Stimulated activated CD4-positive, alpha-beta T cell treated with anti-CD3 and anti-CD28 coated beads, Interleukin-15, amount 100 ng/mL, for 1 hour (primary cell): ENCODE measurements at places on chromosomes 2 and 18.

GRCh38 chr2:211455216-211455841 lies 898.9 kb downstream of the CPS1 start:
- DNase-seq, result no peak

DNA sequence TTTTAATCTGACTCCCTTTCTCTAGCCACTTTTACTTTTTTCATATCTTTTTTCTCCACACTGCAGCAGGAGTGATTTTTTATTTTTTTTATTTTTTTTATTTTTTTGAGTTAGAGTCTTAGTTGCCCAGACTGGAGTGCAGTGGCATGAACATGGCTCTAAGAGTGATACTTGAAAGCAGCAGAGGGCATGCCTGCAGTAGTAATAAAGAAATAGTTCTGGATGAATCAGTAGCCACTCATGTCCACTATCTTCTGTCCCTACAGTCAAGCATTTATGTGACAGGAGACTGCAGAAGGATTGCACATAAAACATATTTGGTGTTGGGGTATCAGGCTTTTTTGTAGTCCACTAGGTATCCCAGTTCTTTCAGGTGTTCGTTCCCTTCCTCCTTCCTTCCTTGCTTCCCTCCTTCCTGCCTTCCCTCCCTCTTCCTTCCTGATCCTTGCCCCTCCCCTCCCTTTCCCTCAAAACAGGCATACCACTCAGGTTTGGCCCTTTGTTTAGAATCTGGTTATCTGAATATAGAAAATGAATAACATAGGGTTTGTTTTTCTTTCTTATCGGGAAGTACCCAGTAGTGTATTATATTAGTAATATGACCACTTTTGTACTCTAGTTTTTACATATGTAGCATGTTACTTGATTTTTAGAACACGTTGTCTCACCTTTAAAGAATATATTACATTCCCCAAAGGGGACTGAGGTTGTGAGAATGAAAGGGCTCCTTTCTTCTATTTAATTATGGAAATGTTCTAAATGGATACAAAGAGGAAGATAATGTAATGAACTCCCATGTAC lies 23.5 kb downstream of the MIB1 start:
- DNase-seq, result no peak

DNA sequence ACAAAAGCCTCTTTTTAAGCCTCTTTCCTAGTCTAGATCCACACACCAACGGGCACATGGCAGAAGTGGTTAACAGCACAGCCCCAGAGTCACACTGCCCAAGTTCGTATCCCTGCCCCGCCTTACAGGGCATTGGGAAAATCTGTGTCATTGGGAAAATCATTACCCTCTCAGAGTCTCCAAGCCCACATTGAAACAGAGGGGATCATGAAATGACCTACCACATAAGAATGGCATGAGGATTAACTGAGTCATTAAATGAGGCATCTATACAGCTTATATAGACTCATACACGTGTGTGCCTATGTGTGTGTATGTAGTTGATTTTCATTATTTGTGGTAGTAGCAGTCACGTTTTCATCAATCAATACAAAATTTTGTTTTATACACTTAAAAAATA lies 469.0 kb upstream of the POU3F3 start:
- no peak for DNase-seq

- no peak for DNase-seq
Measured at GRCh38 chr2:191051825-191052778, 38.1 kb upstream of the STAT1 start.

GRCh38 chr2:120224735-120225548 lies 1.7 kb upstream of the TMEM185B start:
- DNase-seq, result no peak

DNA sequence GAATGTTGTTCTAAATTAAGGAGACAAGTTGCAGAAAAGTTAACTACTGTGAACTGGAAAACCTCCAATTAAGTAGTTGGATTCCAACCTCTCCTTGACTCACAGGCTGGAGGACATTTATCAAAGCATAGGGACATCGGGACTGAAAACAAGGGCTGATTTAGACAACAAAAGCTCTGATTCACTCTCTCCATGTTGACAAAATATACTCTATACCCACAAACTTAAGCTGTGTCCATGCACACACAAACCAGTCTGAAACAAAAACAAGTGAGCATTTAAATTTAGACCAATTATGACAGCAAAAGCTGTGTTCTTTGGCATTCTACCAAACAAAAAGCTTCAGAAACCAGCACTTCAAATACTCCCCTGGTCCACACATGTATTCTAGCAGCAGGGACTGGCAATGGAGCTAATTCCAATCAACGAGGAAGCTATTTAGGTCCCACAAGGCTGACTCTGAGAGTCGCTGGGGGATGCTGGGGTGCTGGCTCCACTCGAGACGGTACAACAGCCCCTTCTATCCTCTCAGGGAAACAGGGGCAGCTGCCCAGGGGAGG lies 71.4 kb downstream of the NXPH2 start:
- DNase-seq, result no peak

- no peak for DNase-seq
Measured at GRCh38 chr2:233385489-233386044, 31.3 kb downstream of the DGKD start.

GRCh38 chr2:37802899-37803379 lies 122.1 kb upstream of the RMDN2 start:
- DNase-seq, result no peak

GRCh38 chr2:23292024-23292423 lies 93.0 kb upstream of the KLHL29 start:
- no peak for DNase-seq

DNA sequence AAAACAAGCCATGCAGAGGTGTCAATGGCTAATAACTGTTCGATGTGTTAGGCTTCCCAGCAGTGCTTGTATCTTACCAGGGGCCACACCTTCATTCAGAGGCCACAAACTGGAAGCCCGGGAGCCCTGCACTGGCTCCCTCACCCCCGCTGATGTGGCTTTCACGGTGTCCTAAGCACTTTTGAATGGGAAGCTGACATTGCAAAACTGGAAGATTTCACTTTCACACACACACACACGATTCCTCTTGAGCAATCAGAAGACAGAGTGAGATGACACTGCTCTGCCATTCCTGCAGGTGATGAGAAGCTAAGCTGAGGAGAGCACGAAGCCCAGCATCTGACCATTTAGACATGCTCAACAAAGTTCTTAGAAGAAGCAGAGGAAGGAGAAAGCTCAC lies 8.6 kb upstream of the ZNF407 start:
- DNase-seq, result no peak

DNA sequence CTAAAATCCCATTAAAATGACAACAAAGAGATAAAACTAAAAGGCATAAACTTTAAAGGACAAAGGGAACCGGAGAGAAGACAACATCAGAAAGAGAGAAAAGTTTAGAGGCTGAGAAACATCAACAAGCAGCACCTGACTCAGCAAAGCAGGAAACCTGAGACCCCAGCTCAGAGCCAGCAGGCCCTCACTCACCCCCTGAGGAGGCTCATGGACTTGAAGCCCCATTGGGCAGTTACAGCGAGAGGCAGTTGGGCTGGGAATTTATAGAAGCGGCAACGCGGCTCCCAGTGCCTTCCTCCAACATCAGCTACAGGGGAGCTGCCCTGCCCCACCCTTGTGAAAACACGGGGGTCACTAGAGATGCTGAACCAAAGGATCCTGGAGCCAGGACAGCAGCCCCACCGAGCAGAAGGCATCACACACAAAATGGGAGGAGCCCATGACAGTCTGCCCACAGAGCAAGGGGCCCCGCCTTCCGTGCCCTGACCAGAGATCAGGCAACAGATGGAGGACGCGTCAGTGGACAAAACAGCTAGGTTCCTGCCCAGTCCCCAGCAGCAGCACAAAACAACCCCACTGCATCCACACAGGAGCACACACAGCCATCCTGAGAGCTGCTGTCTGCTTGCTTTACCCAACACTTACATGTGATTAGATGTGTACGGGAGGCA lies 52.7 kb downstream of the CMPK2 start:
- no peak for DNase-seq

GRCh38 chr2:225842939-225843338 lies 443.4 kb downstream of the NYAP2 start:
- no peak for DNase-seq

DNA sequence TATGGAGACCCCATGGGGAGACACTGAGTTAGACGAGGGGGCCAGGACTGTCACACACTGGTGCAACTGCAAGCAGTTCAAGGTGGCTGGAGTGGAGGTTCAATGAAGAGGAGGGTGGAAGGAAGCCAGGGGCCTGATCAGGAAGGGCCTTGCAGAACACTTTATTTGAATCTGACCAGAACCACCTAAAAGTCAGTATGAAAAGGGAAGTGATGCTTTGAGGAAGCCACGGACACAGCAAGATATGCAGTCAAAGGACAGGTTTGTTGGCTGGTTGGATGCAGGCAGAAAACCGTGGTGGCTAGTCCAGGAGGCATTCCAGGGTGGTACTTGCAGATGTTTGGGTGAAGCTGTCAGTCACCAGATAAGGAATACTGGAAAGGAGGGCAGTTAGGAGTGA lies 3.5 kb upstream of the FAM124B start:
- no peak for DNase-seq

- DNase-seq, result no peak
Measured at GRCh38 chr2:57368190-57368589, 678.4 kb upstream of the VRK2 start.

GRCh38 chr2:36509075-36509474 lies 88.9 kb downstream of the FEZ2 start:
- no peak for DNase-seq

- peak; percentile 36 for DNase-seq
Measured at GRCh38 chr2:230793572-230794359, 71.0 kb upstream of the ITM2C start.

GRCh38 chr2:58186501-58186900 lies 54.6 kb downstream of the FANCL start:
- DNase-seq, result no peak

DNA sequence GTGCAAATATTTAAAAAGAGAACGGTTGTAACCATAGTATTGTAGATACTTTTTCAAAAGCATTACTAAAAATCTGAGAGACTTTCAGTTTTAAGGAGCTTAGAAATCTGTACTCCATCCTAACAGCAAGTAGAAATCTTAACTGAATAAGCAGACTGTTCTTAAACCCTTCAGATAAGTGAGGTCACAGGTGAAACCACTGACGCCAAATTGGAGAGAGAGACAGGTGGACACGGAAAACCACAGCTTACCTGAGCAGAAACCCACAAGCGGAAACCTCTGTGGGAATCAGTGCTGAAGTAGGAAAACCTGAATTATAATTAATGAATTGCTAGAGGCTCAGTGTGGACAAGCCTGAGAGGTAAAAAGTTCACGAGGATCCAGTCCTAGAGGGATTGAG lies 959.4 kb upstream of the CELF4 start:
- DNase-seq, result no peak

DNA sequence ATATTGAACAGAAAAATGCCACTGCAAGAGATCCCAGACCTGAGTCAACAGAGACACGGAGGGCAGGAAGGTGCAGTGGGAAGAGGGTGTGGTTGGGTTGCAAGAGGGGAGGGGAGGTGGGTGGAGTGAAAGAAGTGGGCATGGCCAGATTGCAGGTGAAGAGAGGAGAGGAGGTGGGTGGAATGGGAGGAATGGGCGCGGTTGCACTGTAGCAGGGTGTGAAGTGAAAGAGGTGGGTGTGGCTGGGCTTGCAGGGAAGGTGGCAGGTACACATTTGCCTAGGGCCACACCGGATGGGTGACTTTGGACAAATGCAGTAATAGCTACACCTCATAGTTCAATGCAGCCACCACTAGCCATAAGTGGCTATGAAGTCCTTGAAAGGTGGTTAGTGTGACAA lies 71.1 kb downstream of the DOCK10 start:
- DNase-seq, result no peak

GRCh38 chr2:216633616-216634369 lies 573 bp downstream of the IGFBP2 start:
- no peak for DNase-seq

- no peak for DNase-seq
Measured at GRCh38 chr2:202307690-202308089, 42.1 kb downstream of the NOP58 start.

GRCh38 chr2:95734976-95735890 lies 143.4 kb downstream of the TRIM43 start:
- DNase-seq, result no peak

- DNase-seq, result no peak
Measured at GRCh38 chr2:239143858-239144712, 256.7 kb downstream of the HDAC4 start.

DNA sequence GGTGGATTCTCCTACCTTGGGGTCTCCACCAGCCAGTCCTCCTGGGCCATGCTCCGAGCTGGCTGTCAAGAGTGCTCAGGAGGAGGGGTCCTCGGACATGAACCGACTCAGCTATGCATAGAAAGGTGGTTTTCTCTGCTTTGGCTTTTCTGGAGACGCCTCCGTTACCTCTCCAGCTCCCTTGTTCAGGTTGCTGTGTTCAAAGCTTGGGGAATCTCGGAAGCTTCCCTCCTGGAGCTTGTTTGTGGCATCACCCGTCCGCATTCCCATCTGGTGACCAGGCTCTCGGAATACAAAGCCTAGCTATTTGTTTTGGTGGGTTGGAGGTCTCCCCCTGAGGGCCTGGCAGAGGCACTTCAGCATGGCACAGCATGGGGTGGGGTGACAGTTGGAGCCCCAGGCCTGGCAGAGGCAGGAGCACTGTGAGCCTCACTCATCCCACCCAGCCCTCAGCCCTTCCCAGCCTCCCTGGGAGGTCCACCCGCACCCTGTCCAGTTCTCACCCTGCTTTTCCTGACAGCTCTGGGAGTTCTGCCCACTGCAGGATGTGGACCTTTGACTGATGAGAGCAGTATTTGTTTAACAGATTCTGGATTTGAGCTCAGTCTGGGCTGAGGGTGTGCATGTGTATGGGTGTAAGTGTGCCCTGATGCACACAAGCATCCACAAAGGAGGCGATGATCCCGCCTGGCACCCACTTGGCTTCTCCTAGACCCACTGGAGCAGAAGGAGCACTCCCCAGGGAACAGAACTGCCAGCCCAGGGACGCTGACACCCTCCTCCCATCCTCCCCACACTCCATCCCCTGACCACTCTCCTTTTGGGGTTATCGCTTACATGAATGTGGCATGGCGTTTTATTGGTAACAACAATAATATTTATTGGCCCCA lies 107.3 kb upstream of the HS6ST1 start:
- DNase-seq, result no peak

GRCh38 chr18:45540125-45540524 lies 75.2 kb upstream of the SLC14A2 start:
- DNase-seq, result no peak

- no peak for DNase-seq
Measured at GRCh38 chr2:102915128-102915527, 153.3 kb downstream of the TMEM182 start.

DNA sequence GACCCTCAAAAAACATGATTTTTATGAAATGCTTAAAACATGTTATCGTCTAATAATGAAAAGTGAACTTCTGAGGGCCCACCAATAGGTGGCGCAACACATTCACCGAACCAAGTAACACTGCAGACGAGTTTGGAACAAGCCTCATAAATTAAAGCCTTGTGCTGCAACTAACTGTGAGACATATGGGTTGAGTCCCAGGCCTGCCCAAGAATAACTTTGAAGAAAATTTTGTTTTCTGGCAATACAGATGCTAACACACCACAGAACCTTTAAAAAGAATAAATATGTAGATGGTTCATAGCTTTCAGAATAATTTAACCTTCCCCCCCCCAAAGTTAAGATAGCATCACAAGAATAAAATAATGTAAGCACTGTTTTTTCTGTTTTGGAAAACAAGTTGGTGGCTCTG lies 285.9 kb downstream of the RNF144A start:
- DNase-seq, result no peak
